ENCODE measurements at places on chromosomes 16 and 17.

- no peak for DNase-seq
Measured at GRCh38 chr16:69176033-69176800, 10.7 kb upstream of the SNTB2 start.

GRCh38 chr16:87918338-87918737 is 18.0 kb downstream of the CA5A start:
- DNase-seq: no peak

GRCh38 chr16:82265809-82266208 is 95.8 kb upstream of the MPHOSPH6 start:
- DNase-seq: no peak

- DNase-seq: no peak
Measured at GRCh38 chr16:7083096-7083495, 249.5 kb upstream of the RBFOX1 start.

DNA sequence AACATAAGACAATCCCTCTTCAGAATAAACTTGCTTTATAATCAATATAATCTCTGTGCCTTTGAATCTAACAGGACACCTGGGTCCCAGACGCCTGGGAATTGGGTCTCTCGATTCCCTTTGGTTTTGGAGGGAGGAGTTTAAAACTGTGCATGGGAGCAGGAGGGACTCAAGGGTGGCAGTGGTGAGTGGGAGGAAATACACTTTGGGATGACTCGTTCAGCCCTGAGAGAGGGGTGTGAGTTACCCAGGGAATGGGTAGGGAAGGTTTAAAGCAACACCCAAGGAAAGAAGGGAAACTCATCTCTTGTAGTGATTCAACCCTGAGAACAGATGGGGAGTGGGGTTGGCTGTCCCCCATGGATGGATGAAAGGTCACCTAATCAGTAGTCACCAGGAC is 1.6 kb downstream of the RANGRF start:
- DNase-seq: no peak

DNA sequence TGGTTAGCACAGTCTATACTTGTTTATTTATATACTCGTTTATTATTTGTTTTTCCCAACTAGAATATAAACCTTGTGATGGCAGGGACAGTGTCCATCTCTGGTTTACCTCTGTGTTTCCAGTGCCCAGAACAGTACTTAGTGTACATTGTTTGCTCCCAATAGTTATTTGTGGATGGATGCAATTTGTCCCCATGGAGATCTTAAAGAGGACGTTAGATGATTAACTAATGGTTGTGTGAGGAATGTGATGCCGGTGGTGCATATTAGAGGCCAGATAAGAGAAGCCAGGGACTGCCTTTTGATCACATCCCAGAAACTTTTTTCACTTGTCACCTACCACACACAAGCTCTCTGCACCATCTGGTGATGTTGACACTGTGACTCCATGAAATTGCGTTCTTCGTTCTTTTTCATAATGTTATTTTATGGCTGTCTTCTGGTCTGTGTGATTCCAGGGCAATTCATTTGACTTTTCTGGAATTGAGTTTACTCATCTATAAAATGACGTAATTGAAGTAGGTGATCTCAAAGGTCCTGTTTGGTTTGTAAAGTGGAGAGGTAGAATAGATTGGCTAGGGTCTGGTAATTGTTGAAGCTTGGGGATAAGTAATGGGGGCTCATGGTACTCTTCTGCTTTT is 1.2 kb downstream of the COX10 start:
- DNase-seq: no peak

DNA sequence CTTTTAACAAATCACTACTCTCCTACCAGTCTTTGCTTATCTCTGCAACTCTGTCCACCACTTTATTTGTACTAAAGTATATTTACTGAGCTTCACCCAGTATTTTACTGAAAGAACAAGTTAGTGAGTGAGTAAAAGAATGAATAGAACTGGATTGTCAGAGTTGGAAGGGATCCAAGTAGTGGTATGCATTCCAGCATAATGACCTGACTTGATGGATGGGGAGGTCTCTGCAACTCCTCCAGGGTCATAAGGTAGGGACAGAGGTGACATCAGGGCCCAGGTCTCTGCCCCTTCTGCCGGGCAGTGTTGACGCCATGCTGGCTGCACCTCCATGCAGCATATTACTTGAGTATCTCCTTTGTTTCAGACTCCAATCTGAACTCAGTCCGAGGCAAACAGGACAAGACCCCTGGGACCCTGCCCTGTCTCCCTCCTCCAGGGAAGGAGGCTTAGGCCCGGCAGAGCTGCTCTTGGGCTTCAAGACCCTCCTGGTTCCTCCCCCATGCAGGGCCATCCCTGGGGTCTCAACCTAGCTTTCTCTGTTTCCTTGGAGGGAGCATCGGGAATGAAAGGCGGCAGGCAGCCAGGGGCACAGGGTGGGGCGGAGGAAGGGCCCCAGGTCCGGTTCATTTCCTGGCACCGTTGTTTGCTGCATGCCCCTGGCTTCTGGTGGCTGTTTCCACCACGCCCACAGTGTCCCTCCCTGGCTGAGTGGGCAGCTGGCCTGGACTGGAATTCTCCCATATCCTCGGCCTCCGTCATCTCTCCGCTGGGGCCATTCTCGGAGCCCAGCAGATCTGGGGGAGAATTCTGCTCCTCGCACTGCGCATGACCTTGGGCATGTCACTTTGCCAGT is 12.4 kb upstream of the ITGA3 start:
- DNase-seq: no peak

DNA sequence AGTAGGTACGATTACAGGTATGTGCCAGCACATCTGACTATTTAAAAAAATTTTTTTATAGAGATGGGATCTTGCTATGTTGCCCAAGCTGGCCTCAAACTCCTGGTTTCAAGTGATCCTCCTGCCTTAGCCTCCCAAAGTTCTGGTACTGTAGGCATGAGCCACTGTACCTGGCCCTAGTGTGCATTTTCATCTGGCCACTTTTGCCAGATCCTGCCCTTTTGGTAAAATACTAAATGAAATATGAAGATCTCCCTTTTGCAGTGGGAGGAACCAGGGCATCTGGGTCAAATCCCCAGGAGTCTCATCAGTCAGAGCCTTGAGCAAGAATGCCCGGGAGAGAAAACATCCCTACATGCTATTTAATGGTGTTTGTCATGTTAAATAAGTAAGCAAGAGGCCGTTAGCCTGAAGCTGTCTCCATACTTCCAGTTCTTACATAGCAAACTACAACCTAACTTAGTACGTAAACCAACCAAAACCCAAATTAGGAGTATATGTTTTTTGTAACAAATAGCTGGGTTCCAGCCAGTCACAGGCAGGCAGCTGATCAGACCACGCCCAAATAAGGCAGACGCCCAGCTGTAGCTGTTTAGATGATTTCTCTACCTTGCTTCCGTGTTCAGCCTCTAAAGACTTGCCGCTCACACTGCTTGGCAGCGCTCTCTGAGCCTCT is 46.5 kb upstream of the CLEC18A start:
- DNase-seq: no peak

- no peak for DNase-seq
Measured at GRCh38 chr17:77204536-77204935, 63.8 kb downstream of the SEC14L1 start.

DNA sequence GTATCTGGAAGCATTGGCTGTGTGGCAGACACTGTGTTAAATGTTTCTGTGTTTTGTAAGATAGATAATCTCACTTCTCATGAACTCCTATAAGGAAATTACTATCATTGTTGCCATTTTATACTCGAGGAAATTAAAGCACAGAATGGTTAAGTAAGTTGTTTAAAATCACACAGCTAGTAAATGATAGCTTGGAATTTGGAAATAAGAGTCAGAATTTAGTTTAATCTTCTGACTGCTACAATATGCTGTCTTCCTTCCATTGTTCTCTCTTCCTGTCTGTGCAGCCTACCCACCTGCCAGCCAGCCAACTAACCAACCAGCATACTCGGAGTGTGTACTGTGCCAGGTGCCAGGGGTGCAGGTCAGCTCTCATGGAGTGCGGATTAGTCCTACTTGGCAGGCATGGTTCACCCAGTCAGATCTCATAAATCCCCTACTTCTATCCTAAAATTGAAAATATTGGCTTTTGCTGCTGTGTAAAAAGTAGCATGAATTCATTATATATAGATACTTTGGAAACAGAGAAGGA is 79.9 kb upstream of the LGALS9 start:
- DNase-seq: no peak

- DNase-seq: no peak
Measured at GRCh38 chr16:48082516-48082915, 73.3 kb downstream of the ABCC12 start.

- DNase-seq: no peak
Measured at GRCh38 chr16:53121661-53122060, 66.9 kb downstream of the CHD9 start.

- DNase-seq: no peak
Measured at GRCh38 chr17:82475458-82475857, 16.9 kb downstream of the NARF start.

DNA sequence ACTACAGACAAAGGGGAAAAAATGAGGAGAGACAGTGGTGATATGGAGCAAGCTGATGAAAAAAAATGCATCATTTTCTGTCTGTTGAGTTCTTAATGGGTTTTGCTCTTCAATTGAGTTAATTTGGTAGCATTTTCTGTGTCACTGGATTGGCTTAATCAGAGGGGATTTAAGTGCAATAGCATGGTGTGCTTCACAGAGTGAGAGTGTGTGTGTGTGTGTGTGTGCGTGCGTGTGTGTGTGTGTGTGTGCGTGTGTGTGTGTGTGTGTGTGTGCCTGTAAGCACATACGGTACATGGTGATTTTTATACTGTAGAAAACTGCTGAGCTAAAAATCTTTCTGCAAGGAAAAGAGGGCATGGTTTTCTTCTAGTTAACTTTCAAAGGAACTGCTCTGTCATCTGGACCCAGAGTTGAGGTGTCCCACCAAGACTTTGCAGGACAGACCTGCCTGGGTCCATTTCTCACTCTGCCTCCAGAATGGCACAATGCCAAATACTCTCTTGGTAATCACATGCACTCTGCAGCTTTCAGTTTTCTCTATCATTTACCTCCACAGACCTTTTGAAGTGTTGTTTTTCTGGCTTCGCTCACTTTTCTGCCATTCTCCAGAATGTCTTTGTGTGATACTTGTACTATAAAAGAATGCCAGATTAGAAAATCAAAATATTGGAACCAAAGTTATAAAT is 952.6 kb upstream of the SOX9 start:
- no peak for DNase-seq

- no peak for DNase-seq
Measured at GRCh38 chr17:42129109-42129837, 6.7 kb downstream of the HSPB9 start.

DNA sequence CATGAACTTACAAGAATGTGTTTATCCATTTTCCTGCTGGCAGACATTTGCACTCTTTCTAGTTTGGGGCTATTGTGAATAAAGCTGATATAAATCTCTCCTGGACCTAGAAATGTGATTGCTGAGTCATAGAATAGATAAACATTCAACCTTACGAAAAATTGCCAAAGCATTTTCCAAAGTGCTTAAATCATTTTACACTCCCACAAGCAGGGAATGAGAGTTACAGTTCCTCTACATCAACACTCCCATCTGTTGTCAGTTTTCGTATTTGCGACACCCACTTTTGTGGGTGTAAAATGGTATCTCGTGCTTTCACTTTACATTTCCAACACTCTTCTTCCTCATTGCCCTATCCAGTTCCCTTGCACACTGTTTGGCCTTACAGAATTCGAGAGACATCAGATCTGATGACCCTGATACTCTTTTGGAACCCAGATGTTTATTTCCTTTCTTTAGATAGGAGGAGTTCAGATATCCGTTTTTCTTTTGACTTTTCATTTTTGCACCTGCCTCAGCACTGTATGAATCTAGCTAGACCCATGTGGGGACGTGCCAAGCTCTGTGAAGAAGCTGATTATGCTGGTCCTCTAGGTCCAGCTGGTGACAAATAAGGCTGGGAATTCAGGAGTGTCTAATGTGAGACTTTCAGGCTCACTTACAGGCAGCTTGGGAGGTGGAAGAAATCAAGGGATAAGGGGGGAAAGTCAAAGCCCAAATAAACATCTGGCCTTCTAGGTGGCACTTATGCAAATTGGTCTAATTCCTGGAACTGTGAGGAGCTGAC is 14.0 kb downstream of the SOX9 start:
- DNase-seq: no peak

- DNase-seq: no peak
Measured at GRCh38 chr17:64064331-64064730, 43.9 kb upstream of the ICAM2 start.

DNA sequence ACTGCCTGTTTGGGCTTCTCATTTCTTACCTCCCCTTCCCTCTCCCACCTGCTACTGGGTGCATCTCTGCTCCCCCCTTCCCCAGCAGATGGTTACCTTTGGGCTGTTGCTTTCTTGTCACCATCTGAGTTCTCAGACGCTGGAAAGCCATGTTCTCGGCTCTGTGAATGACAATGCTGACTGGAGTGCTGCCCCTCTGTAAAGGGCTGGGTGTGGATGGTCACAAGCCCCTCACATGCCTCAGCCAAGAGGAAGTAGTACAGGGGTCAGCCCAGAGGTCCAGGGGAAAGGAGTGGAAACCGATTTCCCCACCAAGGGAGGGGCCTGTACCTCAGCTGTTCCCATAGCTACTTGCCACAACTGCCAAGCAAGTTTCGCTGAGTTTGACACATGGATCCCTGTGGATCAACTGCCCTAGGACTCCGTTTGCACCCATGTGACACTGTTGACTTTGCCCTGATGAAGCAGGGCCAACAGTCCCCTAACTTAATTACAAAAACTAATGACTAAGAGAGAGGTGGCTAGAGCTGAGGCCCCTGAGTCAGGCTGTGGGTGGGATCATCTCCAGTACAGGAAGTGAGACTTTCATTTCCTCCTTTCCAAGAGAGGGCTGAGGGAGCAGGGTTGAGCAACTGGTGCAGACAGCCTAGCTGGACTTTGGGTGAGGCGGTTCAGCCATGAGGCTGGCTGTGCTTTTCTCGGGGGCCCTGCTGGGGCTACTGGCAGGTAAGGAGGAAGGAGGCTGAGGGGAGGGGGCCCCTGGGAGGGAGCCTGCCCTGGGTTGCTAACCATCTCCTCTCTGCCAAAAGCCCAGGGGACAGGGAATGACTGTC is at the start of gene CD68:
TSS of gene CD68 (plus strand) at position 638 of the 833 bp plus-strand sequence. CDS start at position 678, 40 bp downstream.
- DNase-seq: no peak

DNA sequence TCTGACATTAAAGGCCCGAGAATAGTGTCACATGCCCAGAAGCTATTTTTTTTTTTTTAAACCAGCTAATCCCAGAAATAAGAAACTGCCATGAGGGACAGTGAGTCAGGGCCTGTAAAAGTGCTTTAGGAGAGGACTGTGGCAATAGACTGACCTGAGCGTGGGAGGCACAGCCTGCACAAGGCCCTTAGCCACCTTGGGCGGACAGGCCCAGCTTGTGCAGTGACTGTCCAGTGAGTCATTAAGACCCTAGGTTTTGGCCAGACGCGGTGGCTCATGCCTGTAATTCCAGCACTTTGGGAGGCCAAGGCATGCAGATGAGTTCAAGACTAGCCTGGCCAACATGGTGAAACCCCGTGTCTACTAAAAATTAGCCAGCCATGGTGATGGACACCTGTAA is 343.0 kb upstream of the ZFHX3 start:
- DNase-seq: no peak

DNA sequence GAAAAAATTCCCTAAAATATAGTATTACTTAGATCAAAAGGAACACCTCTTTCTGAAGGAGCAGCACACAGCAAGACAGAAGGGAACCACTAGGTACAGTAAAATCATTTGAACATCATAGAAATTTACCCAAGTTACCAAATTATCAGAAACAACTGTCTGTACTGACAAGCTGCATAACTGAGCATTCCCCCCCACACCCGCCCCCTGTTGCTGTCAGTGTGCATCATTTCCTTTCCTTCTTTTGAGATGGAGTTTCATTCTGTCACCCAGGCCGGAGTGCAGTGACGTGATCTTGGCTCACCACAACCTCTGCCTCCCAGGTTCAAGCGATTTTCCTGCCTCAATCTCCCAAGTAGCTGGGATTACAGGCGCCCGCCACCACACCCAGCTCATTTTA is 120.7 kb downstream of the TRIM37 start:
- DNase-seq: no peak
